Sciatic nerve (tissue), 2 donors: ENCODE measurements at places on chromosomes 2 and 18. TPM values are rescaled to one million over a fixed set of nuclear protein-coding genes. Genes with fewer than 3 reads are reported as not detected.

- no peak for DNase-seq
These were observed 12.3 kb upstream of the SEMA4C start for GRCh38 chr2:96882230-96882629.

The TXNL4A gene
- 71.7 TPM for total RNA-seq

The CABYR gene
- total RNA-seq: 1.5 TPM

DNA sequence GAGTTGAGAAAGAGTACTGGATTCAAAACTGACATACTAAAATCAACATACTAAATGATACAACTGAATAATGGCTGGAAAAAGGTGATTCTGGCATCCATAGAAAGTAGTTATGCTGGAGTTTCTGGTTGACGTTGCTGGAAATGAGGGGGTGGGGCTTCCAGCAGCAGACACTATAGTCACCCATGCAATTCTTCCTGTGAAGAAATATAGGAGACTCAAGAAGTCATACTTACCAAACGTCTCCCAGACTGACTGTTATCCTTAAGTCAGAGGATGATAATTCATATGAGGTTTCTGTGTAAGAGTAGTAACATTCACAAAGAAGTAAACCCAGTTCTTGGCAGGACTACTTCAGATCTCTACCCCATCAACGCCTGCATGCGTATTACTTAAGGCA, 23.6 kb downstream of the DTNB start:
- DNase-seq: no peak

GRCh38 chr18:45962461-45962860, 4.7 kb downstream of the EPG5 start:
- no peak for DNase-seq

- no peak for DNase-seq
These were observed 17.7 kb upstream of the GALNT3 start for GRCh38 chr2:165811592-165812370.

- no peak for DNase-seq
These were observed 156.6 kb downstream of the ESCO1 start for GRCh38 chr18:21443776-21444464.

The FAM161A gene
- 5.9 TPM for total RNA-seq

The TMEM37 gene
- 7.1 TPM for total RNA-seq

The TDRD15 gene
- total RNA-seq: 0.13 TPM

The SCN9A gene
- total RNA-seq: 25.5 TPM
